Central memory CD8-positive, alpha-beta T cell (primary cell): ENCODE measurements at places on chromosomes 2 and 18.

DNA sequence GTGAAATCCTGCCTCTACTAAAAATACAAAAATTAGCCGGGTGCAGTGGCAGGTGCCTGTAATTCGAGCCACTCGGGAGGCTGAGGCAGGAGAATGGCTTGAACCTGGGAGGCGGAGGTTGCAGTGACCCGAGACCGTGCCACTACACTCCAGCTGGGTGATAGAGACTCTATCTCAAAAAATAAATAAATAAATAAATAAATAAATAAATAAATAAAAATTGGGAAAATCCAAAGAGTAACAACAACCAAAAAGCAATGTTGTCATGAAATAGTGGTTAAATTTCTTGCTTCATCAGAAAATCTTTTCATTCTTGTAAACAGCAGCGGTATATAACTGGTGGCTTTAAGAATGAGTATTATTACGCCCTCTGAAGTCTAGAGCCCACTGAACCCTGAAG lies 54.4 kb downstream of the HEATR5B start:
- no peak for DNase-seq

GRCh38 chr2:239522002-239522739 lies 121.4 kb upstream of the HDAC4 start:
- no peak for DNase-seq

DNA sequence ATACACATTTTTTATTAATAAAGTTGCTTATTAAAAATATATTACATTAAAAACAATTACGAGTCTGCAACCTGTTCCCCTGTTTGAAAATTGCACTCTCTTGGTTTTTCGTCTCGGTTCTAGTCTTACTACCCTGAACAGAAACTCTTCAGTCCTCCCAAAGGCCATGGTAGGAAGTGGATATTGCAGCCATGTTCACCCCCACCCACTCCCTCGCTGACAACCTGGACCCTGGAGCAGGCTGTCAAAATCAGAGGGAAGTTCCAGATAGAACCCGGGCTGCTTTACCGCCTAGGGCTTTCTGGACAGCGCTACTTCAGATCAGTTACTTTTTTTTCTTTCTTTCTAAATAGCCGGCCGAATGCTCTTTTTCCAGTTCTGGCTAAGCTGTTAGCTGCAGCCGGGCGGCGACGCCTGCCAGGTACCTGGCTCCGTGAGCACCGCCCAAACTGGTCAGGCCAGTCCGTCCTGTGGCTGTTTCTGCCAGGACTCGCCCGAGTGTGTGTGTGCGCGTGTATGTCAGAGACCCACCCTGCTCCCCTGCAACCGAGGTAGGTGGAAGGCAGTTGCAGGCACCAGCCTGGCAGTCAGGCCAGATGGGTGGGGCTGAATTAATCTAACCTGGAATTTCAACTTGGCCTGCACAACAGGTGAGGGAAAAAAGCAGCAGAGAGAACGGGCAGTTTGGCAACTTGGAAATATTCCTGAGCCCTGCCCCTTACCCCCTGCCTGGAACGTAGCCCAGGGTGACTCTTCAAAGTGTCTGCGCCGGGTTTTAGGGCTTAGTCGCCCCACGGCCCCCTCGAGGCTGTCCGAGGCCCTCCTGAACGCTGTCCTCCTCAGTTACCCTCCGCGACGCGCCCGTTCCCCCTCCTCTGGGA lies 1.1 kb upstream of the TET3 start:
- DNase-seq: no peak

- no peak for DNase-seq
Measured at GRCh38 chr2:132374961-132375360, 41.6 kb upstream of the GPR39 start.

DNA sequence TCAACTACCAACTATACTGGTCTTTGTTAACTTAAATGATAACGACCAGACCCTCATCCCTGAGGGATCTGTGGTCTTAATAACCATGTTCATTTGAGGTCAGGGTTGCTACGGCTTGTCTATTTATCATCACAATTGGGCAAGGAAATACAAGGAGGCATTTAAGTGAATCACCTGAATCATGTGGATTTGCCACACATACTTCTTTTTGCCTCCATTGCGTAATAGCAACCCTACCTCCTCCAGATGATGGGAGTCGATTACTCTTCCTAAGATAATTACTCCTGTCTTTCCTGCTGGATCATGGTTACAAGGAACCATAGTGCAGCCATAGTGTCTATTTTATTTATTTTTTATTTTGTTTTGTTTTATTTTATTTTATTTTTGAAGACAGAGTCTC lies 42.2 kb downstream of the TAF4B start:
- no peak for DNase-seq

DNA sequence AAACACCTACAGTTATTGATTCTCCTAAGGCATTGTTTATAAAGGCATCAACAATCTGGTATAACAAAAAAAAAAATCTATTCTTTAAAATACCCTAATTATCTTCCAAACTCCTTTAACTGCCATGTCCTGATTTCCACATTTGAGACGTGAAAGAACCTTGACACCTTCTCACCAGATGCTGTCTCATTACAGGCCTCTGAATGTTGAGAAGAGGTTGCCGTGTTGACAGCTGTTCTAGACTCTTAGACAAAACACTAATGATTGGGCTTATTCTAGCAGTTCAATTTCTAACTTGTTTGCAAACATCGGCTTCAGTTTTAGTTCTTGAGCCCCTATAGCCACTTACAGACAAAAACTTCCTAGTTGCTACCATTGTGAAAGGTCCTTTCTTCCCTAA lies 988.8 kb downstream of the LRP1B start:
- DNase-seq: no peak

DNA sequence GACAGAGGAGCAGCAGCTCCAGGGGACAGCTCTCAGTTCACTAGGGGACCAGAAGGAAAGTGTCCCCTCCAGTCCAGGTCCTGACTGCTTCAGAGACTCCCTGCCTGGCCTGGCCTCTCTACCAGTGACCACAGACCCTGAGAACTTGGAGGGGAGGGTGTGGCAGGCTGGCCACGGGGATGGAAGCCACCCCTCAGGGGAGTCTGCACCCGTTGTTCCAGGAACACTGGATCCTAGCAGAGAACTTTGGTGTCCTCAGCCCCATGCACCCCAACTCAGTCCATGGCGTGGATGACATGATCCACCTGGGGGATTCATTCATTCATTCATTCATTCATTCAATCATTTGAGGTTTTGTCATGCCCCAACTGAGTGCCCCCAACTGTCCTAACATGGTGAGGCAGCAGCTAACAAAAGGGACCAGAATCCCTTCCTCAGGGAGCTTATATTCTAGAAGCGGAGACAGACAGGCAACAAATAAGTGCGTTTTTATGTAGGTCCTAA lies 31.9 kb downstream of the MYO7B start:
- no peak for DNase-seq

GRCh38 chr18:79809482-79810192 lies 11.9 kb downstream of the KCNG2 start:
- DNase-seq: no peak
